ENCODE measurements at places on chromosomes 16 and 17.

GRCh38 chr17:65143889-65144604 is 6.9 kb downstream of the RGS9 start:
- no peak for DNase-seq

DNA sequence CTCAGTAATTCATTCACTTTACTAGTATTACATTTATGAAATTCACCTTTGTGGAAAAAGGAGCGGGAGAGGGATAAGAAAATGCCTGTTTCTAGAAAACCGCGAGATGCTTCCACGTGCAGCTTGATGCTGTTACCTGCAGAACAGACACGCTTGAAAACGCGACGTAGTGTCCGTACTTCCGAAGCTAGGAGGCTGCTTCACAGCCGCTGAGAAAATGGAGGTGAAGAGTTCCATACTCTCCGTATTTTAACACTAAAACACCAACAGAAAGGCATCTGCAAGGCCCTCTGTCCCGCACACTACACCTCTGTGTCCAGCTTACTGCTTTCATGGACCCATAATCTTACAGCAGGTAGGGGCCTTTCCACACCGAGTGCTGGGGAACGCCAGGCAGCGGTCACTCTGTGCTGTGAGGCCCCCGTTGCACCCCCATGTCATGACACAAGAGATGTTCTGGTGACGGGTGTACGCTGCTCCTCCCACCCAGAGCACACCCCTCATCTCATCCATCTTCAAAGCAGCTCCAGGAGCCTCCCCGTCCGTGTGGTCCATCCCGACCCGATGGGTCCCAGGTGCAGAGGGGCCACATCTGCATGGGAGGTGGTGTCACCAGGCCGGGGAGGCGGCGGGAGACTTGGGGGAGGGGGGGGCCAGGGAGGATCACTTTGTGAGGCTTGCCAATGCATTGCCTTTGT is 40.4 kb downstream of the USP22 start:
- no peak for DNase-seq

- no peak for DNase-seq
Observed at GRCh38 chr16:3143598-3144320, 8.9 kb downstream of the ZNF213 start.

- DNase-seq, result no peak
Observed at GRCh38 chr16:50721549-50722404, 20.1 kb upstream of the CYLD start.

GRCh38 chr16:28554634-28555423 is 1.1 kb downstream of the SGF29 start:
- no peak for DNase-seq

GRCh38 chr16:75640598-75640997 is 6.9 kb downstream of the KARS1 start:
- no peak for DNase-seq

DNA sequence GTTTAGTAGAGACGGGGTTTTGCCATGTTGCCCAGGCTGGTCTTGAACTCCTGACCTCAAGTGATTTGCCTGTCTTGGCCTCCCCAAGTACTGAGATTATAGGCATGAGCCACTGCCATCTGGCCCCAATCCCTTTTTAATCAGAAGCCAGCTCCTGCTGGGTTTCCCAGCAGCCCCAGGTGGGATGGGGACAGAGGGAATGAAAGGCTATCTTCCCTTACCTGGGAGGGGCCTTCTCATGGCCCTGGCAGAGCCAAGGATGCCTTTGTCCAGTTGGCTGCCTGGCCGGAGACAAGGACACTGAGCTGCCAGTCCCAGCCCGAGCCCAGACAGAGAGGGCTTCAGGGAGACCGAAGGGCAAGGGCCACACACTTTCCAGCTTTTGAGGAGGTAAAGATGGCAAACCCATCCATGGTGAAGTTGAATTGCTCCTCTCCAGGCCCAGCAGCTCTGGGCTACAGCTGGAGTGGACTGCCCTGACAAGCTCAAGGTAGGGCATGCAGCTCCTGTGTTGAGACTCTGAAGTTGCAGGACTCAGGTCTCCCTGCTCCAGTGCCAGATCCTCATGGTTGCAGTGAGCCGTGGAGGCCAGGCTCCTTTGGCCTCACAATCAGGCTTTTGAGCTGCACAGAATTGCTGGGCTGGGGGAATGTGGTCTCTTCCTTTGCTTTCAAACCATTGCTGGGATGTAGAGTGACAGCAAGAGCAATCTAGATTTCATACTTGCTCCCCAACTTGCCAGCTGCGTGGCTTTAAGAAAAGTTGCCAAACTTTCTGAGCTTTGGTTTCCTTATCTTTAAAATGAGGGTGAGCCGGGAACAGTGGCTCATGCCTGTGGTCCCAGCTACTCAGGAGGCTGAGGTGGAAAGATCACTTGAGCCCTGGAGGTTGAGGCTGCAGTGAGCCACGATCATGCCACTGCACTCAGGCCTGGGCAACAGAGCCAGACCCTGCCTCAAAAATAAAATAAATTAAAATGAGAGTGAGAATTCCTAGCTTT is 44.5 kb upstream of the IL34 start:
- DNase-seq, result no peak

GRCh38 chr16:70257391-70257790 is 5.7 kb upstream of the EXOSC6 start:
- no peak for DNase-seq

- no peak for DNase-seq
Observed at GRCh38 chr16:75065149-75065505, 51.5 kb downstream of the LDHD start.

Measured in adipocyte (in vitro differentiated cells).